ENCODE measurements at places on chromosomes 12 and 14.
A peak's percentile ranks its signal among the peaks of the same experiment; 100 is the strongest.

DNA sequence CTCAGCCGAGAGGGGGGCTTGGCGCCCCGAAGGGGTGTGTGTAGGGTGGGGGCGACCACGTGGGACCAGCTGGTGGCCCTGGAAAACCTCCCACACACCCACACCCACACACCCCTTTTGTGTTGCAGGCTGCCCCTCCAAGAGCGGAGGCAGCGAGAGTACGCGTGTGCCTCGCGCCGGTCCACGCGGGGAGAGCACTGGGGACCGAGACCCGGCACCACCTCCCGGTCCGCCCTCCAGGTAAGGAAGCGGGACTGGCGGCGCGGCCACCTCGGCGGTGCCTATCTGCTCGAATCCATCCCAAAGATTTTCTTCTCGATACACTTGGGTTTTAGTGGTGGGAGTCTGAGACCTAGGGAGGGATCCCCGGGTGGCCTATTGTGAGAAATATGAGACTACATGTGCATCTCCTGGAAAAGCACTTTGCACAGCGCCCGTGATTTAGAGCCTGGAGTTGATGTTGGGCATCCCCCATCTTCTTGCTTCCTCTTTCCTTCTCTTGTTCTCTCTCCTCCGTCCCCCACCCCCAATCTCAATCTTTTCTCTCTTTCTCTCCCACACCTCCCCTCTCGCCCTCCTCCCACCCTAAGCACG is 393 bp downstream of the SYT1 start:
- no peak for DNase-seq

- DNase-seq = no peak
Measured at GRCh38 chr14:101367421-101368261, 193.7 kb upstream of the DIO3 start.

GRCh38 chr12:49340971-49341776 is 4.2 kb upstream of the C1QL4 start:
- DNase-seq = no peak

GRCh38 chr12:2494486-2495192 is 300.1 kb upstream of the FKBP4 start:
- DNase-seq = no peak

- DNase-seq = no peak
Measured at GRCh38 chr12:2856051-2856450, 788 bp downstream of the TEX52 start.

DNA sequence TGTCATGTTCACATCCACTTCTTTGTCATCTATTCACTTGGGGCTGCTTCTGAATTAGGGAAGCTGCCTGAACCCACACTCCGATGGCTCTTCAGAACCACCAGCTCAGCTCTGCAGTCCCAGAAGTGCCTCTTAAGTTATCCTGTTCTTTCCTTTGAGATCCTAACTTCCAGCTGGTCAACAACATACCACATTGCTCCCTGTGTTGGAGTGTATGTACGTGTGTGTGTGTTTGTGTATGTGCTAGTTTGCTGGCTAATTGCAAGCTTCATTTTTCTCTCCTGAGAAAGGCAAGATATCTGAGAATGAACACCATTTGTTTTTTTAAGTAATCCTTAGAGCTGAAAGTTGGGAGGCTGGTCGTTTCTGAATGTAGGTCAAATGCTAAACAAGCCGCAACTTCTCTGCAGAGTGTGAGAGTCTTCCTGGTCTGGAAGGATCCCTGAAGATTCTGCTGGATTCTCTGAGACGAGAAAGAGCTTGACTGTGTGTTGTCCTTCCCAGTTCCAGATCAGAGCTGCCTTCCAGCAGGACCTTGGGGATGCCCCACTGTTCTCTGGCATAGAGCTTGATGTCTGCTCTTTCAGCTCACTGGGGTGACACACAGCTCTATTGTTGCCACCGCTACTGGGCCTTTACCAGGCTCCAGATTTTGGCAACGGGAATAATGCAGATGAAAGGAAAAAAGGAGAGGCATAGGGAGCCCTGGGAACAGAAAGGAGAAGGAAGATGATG is 839 bp downstream of the GSG1 start:
- DNase-seq = no peak

- DNase-seq = peak; percentile 75
Measured at GRCh38 chr12:29241821-29242591, 92.9 kb downstream of the FAR2 start.

- DNase-seq = peak; percentile 26
Measured at GRCh38 chr14:103122947-103123633, at the start of gene TNFAIP2. TNFAIP2 (plus strand) TSS chr14:103123461; CDS start chr14:103126458, 2,997 bp downstream.

DNA sequence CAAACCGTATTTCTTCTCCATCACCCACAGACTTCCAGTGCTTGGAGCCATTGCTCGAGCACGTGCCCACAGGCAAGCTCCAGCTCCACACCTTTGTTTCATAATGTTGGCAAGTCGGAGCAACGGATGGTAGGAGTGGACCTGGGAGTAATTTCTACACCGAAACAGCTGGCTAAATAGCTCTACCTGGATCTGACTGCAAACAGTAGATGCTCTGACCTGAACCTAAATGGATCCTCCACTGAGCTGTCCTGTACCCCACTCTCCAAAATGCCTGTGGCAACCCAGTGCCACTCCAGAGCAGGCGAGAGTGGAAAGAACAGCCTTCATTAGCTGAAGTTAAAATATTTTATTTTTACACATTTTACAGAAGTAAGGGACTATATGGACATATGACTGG is 108.7 kb downstream of the BMP4 start:
- no peak for DNase-seq

- no peak for DNase-seq
Measured at GRCh38 chr12:3552726-3553045, 61.7 kb downstream of the PRMT8 start.

DNA sequence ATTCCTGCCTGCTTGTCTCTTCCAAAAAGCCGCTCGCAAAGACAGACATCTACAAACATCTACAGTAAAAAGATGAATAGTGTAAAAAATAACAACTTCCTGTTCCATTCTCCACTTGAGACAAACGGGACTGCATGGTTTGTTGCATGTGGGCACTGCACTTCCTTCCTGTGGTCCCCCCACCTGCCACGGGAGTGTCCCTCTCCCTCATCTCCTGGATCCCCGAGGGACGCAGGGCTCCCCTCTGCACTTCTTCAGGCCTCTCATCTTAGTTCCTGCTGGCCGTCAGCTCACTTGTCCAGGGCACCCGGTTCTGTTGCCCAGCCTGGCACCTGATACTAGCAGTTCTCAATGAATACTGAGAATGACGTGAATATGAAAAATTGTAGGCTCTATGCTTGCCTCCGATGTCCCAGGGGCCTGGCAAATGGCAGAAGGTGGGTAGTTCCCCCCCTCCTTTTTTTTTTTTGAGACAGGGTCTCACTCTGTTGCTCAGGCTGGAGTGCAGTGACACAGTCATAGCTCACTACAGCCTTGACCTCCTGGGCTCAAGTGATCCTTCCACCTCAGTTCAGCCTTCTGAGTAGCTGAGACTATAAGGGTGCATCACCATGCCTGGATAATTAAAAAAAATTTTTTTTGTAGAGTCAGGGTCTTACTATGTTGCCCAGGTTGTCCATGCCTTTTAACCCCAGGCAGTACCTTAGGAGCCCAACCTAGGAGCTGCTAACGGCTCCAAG is 3.5 kb upstream of the KLC1 start:
- no peak for DNase-seq

GRCh38 chr12:32240831-32241230 is 134.2 kb downstream of the BICD1 start:
- no peak for DNase-seq

- no peak for DNase-seq
Measured at GRCh38 chr14:95078867-95079266, 78.5 kb downstream of the DICER1 start.

DNA sequence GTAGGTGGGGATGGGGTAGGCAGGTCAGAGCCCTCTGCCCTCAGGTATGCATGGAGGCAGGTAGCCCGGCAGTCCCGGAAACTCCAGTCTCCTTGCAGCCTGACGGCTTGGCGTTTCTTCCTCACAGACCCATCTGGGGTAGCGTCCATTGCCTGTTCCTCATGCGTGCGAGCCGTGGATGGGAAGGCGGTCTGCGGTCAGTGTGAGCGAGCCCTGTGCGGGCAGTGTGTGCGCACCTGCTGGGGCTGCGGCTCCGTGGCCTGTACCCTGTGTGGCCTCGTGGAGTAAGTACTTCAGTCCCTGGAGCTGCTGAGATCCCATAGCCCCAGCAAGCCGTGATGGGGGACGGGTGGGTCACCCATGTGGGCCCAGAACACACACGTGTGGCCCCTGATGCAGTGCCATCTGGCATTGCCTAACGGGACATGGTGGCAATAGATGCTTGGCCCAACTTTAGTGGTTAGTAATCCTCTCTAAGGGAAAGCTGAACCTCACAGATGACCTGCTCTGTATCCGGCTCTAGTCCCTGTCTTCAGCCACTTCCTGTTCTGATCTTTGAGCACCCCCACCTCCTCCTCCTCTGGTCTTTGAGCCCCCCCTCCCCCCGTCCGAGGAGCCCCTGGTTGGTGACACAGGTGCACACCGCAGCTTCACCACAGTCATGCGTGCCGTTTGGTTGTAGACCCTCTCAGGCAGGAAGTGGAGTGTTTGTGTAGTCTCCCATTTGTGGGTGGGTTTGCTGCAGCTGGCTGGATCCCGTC is 3.7 kb downstream of the SIVA1 start:
- no peak for DNase-seq

- no peak for DNase-seq
Measured at GRCh38 chr12:70080566-70080965, 162.7 kb upstream of the CNOT2 start.

DNA sequence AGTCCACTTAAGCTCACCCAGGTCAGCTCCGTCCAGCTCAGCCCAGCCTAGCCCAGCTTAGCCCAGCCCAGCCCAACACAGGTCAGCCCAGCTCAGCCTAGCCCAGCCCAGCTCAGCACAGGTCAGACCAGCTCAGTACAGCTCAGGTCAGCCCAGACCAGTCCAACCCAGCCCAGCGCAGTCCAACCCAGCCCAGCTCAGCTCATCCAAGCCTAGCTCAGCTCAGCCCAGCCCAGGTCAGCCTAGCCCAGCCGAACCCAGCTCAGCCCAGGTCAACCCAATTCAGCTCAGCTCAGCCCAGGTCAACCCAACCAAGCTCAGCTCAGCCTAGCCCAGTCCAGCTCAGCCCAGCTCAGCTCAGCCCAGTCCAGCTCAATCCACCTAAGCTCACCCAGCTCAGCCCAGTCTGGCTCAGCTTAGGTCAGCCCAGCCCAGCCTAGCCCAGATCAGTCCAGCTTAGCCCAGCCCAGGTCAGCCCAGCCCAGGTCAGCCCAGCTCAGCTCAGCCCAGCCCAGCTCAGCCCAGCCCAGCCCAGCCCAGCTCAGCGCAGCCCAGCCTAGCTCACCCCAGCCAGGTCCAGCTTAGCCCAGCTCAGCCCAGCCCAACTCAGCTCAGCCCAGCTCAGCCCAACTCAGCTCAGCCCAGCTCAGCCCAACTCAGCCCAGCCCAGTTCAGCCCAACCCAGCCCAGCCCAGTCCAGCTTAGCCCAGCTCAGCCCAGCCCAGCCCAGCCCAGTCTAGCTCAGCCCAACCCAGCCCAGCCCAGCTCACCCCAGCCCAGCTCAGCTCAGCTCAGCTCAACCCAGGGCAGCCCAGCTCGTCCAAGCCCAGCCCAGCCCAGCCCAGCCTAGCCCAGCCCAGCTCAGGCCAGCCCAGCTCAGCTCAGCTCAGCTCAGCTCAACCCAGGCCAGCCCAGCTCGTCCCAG is 184.0 kb downstream of the TMEM121 start:
- no peak for DNase-seq

DNA sequence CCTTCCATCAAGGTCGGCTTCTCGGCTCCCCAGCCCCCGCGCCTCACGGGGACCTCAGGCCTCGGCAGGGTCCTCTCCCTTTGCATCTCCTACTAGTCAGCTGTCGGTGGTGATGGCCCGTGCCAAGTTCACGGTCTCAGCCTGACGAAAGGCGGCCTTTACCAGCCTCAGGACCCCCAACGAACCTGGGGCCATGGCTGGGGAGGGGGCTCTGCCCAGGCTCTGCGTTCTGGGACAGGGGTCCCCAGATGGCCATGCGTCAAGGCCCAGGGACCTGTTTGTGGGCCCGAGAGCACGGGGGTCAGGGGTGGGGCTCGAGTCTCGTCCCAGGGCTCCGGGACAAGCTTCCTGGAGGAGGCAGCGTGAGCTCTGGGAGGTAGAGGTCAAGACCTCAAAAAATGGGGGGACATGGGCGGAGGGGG is 32.8 kb upstream of the DEGS2 start:
- DNase-seq = no peak

DNA sequence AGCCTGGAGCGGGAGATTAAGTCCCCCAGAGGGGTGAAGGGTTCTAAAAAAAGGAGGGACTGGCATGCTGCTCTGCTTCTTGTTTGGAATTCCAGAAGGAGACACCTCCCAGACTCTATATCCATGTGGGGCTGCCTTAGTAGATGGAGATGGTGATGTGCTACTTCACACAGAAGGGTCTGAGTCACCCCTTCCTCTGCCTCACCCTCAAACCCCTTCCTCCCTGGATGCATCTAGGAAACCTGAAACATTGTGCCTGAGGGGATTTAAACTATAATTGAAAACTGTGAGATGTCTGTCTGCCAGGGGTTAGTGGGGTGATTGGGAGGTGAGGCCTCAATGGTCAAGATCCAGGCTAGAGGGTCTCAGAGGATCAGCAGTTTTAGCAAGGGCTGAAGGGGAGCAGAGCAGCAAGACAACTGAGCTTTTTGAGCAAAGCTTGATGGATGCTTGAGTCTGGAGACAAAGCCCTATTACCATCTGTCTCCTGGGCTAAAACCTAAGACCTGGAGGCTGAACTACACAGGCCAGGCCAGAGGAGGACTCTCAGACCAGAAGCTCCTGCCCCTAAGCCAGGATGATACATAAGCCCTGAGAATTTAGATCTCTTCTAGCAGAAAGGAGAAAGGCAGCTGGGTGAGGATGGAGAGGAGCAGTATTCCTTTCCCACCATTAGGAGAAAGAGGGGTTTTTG is 314.7 kb upstream of the ATP2B1 start:
- DNase-seq = no peak

DNA sequence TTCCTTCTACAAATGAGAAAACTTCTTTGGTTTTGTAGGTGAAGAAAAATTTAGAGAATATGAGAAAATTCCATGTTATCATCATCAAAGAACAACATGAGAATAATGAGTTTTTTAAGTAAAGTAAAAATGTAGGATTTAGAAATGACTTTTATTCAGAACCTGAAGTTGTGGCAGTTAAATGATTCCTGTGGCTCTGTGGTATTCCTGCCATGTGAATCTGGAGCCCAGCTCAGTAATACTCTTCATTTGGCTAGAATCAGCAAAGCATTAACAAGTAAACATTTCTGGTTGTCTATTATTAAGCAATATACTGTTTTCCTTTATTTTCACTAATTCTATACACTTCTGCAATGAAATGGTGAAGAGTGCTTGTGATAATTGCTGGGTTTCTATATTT is 95.6 kb upstream of the E2F7 start:
- DNase-seq = no peak

GRCh38 chr12:109910969-109911348 is 10.9 kb downstream of the TCHP start:
- no peak for DNase-seq

GRCh38 chr12:51647647-51648046 is 56.6 kb downstream of the SCN8A start:
- DNase-seq = no peak

- peak; percentile 64 for DNase-seq
Measured at GRCh38 chr12:3614806-3615466, 123.9 kb downstream of the PRMT8 start.

DNA sequence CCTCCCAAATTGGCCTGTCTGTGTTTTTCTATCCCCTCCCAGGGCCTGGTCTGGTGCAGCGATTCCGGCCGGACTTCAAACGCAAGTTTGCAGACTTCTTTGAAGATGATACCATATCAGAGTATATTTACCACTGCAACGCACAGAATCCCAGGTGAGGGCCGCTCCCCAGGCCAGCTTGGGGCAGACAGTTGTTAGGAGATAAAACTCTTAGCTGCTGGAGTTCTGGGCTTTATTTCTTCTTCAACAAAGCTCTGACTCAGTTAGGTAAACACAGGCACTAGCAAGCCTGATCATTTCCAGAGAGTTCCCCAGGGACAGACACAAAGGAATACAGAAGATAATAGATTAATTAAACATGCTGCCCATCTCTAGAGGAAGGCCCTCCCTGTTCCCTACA is 8.3 kb downstream of the ABHD4 start:
- peak; percentile 35 for DNase-seq
